ENCODE measurements at places on chromosomes 1 and 21.

GRCh38 chr1:204478172-204478899, 16.3 kb downstream of the PIK3C2B start:
- DNase-seq, result no peak

DNA sequence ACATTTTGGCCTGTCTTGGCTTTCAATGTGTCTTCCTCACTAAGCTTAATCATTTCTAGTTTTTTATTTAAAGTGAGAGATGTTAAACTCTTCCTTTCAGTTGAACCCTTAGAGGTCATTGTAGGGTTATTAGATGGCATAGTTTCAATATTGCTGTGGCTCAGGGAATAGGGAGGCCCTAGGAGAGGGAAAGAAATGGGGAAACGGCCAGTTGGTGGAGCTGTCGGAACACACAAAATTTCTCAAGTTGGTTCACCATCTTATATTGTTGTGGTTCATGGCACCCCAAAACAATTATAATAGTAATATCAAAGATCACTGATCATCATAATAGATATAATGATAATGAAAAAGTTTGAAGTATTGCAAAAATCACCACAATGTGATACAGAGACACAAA, 31.4 kb upstream of the KAZN start:
- DNase-seq, result no peak

DNA sequence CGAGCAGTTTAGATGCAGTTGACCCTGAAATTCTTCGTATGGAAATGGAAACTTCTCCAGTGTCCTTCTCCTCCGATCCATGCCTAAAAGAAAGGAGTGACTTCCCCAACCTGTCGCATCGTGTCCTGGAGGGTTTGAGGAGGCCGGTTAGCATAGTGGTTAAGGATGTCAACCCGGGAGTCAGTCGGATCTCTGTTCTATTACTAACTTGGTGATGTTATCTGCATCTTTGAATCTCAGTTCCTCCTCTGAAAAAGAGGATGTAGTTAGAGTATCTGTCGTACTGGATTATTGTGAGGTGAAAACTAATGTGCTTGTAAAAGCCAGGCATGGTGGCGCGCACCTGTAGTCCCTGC, 684 bp downstream of the ZBTB8B start:
- DNase-seq, result no peak

DNA sequence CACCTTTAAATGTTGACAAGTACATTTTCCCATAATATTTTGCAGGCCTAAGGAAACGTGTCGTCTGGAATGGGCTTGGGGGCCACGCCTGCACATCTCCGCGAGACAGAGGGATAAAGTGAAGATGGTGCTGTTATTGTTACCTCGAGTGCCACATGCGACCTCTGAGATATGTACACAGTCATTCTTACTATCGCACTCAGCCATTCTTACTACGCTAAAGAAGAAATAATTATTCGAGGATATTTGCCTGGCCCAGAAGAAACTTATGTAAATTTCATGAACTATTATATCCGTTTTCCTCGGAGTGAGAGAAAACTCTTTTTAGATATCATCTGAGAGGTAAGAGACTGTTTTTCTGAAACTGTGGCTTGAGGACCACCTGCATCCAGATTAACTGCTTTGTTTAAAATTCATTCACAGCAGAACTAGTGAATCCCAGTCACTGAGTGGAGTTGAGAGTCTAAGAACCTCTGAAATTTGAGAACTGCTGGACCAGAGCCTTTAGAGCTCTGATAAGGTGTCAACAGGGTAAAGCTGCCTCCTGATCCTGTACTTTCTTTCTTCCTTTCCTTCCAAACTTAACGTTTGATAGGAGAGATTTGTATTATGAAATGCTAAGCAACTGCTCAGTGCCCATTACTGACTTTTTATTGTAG, 811 bp downstream of the EXO1 start:
- no peak for DNase-seq

- DNase-seq, result no peak
Measured at GRCh38 chr1:175221557-175222175, 29.1 kb upstream of the KIAA0040 start.

GRCh38 chr1:3235496-3235895, 166.5 kb downstream of the PRDM16 start:
- no peak for DNase-seq

DNA sequence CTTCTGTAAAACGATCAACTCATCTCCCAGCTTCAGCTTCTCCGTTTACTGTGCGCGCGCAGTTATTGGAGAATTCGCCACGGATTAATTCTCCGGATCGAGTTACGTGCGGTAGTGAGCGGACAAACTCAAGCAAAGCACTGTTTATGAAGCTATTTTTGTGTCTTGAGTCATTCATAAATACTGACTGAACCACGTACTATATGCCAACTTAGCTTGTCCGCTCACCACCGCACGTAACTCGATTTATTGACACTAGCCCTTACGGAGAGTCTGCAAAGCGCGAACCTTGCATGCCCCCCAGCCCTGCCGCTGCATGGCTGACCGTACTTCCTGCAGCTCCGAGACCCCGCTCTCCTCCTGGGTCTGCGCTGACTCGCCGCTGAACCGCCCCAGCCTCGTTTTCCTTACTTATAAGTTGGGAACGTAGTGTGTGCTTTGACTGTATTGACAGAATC, 773 bp downstream of the CHD1L start:
- DNase-seq, result no peak

DNA sequence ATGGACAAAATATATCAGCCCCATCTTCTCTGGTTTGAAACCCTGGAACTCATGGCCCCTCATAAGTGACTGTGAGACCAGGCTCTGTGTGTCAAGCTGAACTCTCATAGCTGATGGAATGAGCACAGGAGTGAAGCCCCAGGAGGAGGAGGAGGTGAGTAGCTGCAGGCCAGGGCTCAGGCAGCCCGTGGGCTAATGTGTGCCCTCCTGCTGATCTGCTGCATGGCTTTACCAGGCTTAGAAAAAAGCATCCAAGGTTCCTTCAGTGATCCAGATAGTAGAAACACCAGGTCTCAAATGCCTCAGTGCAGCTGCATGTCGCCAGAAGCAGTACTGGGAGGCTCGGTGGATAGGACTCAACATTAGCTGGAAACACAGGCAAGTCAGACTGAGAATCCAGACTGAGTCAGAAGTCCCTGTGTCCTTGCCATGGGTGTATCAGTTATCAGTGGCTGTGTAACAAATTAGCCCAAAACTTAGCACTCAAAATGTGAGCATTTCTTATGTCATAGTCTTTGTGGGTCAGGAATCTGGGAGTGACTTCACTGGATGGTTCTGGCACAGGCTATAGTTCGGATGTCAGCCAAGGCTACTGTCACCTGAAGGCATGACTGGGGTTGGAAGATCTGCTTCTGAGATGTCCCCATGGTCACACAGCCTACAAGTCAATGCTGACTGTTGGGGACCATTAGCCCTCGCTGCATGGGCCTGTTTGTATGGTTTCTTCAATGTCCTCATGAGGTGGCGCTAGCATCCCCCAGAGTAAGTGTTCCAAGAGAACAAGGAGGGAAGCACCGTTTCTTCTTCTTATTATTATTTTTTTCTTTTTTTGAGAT, 255.4 kb upstream of the IRF2BP2 start:
- DNase-seq, result no peak

- no peak for DNase-seq
Measured at GRCh38 chr1:87394982-87395381, 66.3 kb downstream of the LMO4 start.

DNA sequence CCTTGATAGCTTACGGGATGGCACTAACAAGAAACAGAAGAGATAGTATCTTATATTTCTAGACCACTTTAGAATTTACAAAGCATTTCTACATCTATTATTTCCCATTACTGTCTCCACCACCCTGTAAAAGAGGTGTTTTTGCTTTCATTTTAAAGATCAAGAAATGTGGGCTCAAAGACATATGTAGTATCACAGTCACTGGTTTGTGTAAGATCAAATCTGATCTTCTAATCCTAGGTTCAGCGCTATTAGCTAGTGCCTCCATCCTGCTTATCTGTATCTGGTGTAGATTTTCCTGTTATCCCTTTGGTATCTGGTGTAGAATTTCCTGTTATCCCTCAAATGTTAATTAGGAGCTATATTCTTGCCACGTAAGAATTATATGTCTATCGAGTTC, 23.6 kb upstream of the ZRANB2 start:
- DNase-seq, result no peak

DNA sequence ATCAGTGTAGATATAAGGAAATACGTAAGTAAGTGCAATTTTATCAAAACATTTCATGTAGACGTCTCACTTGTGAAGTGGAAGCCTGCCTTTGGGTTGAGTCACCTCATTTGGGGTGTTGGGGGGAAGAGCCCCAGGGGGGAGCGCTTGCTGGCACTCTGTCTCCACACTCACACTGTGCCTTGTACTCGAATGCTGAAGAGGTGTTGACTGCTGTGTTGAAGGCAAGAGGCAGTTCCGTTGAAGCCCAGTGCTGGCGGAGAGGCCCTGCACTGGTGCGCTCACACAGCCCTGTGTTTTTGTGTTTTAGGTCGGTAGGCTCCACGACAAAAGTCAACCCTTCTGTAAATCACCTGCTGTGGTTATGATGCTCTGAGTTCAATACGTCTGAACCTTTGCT, 131.9 kb upstream of the COL6A1 start:
- no peak for DNase-seq

All from stimulated activated CD8-positive, alpha-beta memory T cell treated with anti-CD3 and anti-CD28 coated beads, Interleukin-7, amount 100 ng/mL, for 1 hour (primary cell).